HS-5 (cell line): ENCODE measurements at places on chromosomes 3 and 15.

DNA sequence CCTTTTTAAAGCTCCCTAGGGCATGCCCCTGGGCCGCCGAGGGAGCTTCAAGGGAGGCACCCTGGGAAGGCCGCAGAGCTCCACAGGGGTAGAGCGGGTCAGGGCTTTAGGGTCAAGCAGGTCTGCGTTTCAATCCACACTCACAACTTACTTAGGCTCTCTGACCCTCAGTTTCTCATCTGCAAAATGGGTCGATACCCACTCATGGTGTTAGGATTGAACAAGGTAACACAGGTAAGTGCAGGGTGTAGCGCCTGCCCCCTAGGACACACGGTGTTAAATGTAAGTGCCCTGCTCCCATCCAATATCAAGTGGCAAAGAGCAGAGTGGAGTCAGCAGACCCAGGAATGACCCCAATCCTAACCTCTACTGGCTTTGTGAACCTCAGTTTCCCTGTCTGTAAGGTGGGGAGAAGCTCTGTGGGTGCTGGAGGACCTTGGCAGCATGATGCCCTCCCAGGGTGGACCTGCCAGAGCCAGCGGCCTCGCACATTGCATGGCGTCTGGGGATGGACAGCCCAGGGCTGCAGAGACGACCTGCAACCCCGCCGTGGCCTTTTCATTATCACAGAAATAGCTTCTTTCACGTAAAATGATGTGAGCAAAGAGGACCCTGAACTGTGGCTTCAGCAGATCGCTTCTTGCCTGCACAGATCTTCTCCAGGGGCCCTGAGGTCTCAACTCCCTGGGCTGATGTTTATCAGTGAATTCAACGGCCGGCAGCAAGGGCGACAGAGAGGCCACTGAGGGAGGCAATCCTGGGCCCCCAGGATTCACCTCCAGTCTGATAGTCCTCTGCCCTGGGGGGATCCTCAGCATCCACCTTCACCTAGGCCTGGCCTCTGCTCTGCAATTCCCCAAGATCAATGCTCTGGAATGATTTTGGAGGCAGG, 138.5 kb downstream of the CHSY1 start:
- DNase-seq: no peak

GRCh38 chr3:186121968-186122367, 13.1 kb upstream of the ETV5 start:
- DNase-seq: no peak

- DNase-seq: no peak
Measured at GRCh38 chr3:196531418-196531817, 16.3 kb upstream of the SMCO1 start.

DNA sequence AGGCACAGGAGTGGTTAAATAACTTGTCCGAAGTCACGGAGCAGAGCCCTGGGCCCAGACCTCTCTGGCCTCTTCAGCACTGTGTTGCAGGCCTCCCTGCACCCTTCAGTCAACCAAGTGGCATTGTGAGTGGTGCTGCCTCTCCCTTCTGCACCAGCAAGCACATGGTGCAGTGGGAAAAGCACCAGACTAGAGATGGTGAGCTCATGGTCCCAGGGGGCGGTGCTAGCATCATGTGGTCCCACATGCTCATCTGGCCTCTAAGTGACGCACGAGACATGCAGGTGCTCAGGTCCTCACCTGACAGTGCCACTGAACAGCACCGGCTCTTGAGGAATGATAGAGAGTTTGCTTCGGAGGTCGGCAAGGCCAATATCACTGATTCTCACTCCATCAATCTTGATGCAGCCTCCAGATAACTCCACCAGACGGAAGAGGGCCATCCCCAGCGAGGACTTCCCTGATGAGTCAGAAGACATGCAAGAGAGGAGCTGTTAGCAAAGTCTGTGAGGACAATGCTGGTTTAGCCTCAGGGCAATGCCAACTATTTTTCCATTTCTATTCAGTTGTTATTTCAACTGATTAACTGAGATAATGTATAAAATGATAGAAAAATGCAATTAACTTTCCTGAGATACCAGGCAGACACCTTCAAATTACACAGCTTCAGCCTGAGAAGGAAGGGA, 53.1 kb upstream of the PARL start:
- no peak for DNase-seq

DNA sequence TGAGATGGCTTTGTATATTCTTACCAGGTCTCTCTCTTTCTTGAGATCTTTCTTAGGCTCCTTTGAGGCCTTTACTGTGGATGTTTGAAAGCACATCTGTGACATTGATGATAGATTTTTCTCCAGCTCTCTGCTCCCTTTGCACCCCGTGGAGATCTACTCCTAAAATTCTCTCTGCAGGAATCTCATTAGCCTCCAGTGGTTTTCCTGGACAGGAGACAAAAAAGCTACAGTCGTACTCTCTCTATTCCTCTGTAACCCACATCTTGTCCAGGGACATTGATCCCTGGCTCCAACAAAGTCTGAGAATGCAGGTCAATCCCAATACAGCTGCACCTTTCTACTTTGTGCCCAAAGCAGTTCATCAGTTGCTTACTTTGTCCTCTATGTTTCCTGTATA, 68.2 kb downstream of the RBMS3 start:
- DNase-seq: no peak

DNA sequence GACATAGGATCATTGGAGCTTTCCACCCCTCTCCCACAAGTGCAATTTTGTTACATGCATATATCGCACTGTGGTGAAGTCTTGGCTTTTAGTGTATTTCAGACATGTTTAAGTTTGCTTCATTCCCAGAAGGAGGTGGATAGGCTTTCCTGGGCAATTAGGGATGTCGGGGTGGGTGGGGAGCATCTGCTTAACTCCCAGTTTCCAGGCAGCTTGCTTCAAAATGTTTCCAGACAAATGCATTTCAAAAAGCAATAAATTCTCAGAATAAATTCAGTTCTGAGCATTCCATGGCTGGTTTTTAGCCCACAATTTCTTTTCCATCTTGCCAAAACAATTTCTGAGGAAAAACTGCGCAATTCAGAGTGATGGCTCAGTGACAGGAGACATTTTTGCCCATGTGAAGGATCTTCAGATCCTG, 227.7 kb upstream of the ZPLD1 start:
- no peak for DNase-seq

- DNase-seq: no peak
Measured at GRCh38 chr3:131387796-131388489, 6.4 kb downstream of the NUDT16 start.

DNA sequence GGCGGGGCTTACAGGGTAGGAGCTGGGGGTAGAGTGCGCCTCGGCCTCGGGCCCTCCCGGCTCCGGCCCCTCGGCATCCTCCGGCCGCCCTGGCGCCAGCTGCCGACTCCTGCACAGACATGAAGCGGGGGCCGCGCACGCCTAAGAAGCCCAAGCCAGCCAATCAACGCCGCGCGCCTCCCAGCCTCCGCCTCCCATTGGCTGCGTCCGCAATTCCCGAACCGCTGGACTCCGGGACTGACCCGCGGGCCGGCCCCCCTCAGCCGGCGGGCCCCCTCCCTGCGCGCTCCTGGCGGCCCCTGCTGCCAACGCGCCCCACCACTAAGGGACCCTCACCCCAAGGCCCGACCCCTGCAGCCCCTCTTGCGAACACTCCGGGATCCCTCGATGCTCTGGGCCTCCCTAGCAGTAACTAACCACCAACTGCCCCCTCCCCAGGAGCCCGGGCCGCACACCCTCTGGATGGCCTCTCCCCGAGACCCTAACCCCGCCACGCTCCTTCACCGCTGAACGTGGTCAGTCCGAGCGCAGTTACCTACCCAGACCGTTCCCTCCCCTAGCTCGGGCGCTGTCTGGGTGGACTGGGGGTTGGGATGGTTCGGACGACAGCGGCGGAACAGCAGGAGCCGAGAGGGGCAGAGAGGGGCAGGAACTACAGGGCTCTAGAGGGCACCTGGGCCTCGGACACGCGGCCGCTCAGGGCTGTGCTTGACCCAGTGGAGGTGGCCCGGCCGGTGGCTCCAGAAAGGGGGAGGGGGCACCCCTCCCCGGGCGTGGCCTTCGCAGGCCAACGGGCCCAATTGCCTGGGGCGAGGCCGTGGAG, 5.0 kb downstream of the GATA2 start:
- DNase-seq: peak; percentile 64

GRCh38 chr3:43723121-43723734, 32.5 kb downstream of the ABHD5 start:
- peak; percentile 39 for DNase-seq

GRCh38 chr15:37136666-37137065, 36.3 kb upstream of the MEIS2 start:
- DNase-seq: no peak

- no peak for DNase-seq
Measured at GRCh38 chr15:38559636-38560307, 4.8 kb downstream of the RASGRP1 start.

DNA sequence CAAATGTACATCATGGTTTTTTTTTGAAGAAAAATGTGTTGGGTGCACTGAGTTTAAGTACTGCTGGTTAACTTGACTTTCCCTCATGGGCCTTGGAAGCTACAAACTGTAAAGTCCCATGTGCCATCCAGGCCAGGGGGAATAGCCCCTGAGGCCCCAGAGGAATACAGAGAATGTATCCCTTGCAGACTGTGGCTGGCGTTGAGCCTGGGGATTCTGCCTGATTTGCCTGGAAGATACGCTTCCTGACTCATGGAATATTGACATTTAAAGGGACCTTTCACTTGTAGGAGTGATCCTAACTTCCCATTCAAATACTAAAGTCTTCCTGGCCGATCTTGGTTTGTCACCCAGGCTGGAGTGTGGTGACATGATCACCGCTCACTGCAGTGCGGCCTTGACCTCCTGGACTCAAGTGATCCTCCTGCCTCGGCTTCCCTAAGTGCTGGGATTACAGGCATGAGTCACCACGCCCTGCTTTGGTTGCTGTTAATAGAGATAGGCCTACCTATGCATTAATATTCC, 42.0 kb downstream of the ADAMTSL3 start:
- no peak for DNase-seq

DNA sequence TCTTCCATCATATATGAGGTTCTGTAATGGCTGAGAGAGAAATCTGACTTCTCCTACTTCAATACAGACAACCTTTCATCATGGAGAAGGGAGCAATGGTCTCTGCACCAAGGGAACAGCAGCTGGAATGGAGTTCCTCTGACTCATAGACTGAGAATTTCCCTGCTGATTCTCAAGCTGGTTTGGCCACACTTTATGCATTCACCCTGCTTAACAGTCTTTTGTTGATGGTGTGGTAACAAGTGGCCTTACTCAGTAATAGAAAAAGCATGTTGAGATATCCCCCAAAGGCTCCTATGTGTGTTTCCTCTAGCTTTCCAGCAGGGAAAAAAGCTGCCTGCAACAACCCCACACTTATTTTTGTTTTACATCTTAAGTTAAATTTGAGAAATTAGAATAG, 138.1 kb downstream of the GREM1 start:
- peak; percentile 96 for DNase-seq

DNA sequence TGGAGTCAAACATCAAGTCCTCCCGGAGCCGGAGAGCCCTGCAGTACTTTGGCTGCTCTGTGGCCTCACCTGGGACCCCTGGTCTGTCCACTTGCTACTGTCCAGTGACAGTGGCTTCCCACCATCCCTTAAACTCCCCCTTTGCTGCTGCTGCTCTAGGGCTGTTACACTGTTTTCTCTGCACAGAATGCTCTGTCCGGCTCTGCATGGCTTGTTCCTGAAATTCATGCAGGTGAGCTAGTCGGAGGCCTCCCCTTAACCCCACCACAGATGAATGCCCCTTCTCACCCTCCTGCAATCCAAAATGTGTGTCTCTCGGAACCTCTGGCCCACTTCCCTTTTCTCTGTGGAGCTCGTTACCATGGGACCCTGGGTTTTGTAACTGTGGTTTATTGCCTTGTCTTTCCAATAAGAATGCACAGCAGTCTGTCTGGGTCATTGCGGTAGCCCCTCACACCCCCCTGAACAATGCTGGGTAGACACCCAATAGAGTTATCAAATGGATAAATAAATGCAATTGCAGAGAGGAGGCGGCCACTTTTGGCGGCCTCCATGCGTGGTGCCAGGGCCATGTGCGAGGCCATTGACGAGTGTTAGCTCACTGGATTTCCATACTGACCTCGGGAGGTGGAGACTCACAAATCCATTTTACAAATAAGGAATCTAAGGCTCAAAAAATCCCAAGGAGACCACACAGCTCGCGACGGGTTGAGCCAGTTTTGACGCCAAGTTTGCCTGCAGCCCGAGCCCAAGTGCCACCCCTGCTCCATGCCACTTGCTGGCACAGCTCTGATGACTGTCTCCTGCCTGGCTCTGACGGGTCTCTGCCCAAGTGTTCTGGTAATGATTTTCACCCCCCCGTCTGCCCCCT, 48.5 kb downstream of the RGMA start:
- DNase-seq: no peak

DNA sequence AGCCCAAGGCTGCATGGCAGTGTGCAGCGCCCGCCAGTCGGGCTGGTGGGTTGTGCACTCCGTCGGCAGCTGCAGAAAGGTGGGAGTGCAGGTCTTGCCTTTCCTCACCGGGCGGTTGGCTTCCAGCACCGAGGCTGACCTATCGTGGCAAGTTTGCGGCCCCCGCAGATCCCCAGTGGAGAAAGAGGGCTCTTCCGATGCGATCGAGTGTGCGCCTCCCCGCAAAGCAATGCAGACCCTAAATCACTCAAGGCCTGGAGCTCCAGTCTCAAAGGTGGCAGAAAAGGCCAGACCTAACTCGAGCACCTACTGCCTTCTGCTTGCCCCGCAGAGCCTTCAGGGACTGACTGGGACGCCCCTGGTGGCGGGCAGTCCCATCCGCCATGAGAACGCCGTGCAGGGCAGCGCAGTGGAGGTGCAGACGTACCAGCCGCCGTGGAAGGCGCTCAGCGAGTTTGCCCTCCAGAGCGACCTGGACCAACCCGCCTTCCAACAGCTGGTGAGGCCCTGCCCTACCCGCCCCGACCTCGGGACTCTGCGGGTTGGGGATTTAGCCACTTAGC, 4.3 kb downstream of the ISL2 start:
- no peak for DNase-seq

GRCh38 chr3:197430934-197431333, 124.8 kb downstream of the BDH1 start:
- no peak for DNase-seq

DNA sequence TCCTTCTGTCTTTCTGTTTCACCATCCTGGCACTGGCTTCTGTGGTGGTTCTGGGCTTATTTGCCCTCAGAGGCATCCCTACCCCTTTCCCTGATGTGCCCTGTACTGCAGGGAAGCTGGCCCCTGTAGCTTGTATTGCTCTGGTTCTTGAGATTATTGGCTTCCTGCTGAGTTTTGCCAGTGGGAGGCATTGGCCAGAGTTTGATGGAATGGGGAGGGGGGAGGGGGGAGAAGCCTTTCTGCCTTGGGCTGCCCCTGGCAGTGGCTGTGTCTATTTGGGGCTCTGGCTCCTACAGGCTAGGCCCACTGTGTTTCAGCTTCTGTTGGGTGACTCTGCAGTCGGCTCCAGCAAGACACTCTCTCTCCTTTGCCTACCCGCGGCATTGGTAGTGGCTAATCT, 41.6 kb upstream of the SEMA6D start:
- no peak for DNase-seq

DNA sequence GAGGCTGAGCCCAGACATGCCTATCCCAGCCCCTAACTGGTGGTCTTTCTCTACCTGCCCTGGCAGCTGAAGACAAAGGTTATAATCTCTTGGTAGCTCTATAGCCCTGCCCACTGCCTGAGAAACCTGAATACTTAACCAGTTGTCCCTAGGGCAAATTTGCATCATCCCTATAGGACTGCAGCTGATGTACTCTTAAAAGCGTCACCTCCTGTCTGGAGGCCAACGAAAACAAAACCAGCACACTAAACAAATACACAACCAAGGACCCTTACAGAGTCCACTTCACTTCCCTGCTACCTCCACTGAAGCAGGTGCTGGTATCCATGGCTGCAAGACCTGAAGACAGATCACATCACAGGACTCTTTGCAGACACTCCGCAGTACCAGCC, 98.0 kb downstream of the KCNAB1 start:
- DNase-seq: no peak
